ENCODE measurements at places on chromosomes 1 and 21.

DNA sequence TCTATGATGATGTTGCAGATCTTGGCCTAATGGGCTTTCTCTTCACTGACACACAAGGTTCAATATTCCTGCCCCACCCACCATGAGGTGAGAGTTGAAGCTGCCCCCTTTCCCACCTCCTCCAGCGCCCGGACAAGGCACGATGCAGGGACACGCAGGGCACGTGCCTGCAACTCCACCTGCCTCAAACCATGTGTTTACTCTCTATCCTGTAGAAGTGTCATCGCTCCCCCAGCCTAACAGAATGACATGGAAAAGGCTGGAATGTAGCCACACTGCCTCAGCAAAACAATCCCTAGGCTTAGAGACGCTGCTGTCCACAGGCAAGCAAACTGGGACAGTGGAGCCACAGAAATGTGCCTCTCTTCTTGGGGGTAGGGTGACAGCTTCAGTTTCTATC is 92.9 kb upstream of the SOD1 start:
- no peak for DNase-seq

GRCh38 chr1:86288586-86289147 is 107.5 kb downstream of the ODF2L start:
- no peak for DNase-seq

GRCh38 chr1:176579087-176579486 is 116.1 kb downstream of the PAPPA2 start:
- no peak for DNase-seq

- peak; percentile 61 for DNase-seq
Observed at GRCh38 chr1:9413071-9413876, 120.6 kb downstream of the SPSB1 start.

GRCh38 chr1:42317308-42317707 is 17.7 kb downstream of the FOXJ3 start:
- no peak for DNase-seq

GRCh38 chr1:180632326-180633056 is 669 bp downstream of the XPR1 start:
- DNase-seq, result peak; percentile 60

- DNase-seq, result no peak
Observed at GRCh38 chr1:6462412-6463119, 3.4 kb downstream of the TNFRSF25 start.

DNA sequence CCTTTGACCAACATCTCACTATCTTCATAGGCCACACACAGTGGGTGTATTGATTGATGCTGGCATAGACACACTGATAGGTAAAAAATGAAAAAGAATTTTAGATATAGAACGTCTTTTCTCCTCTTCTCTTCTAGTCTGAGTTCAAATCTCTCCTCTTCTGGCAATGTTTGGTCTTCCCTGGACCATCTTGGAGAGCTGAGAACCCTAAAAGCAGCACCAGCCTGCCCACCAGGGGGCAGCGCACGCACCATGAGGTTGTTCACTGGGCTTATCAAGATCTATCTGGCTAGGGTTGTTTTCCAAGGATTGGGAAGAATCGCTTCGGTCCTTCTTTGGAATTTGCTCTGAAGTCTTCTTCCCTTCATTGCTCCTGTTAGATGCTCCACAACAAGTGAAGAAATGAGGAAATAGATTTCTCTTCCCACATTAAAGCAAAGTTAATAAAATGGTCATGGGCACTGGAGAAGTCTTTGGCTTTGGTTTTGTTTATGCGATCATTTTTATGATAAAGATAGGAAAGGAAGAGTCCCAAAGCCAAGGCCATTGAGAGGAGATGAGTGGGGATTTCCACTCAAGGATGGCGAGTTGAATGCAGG is 104.0 kb upstream of the OLIG2 start:
- peak; percentile 50 for DNase-seq

DNA sequence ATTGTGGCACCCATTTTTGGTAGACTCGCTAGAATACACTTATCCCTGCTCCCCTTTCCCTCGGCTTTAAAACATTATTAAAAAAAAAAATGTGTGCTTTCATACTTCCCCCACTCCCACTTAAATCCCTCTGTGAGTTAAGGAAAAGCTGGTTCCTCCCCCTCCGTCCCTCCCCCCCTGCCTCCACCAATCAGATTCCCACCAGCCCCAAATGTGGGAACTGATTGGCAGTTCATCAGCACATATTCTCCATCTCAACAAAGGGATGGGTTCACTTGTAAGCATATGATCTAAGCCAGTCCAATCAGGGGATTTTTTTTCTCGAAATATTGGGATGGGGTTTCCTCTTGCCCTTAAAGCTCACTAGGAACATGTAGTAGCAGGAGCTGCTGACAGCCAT is 10.8 kb upstream of the FYB2 start:
- no peak for DNase-seq

DNA sequence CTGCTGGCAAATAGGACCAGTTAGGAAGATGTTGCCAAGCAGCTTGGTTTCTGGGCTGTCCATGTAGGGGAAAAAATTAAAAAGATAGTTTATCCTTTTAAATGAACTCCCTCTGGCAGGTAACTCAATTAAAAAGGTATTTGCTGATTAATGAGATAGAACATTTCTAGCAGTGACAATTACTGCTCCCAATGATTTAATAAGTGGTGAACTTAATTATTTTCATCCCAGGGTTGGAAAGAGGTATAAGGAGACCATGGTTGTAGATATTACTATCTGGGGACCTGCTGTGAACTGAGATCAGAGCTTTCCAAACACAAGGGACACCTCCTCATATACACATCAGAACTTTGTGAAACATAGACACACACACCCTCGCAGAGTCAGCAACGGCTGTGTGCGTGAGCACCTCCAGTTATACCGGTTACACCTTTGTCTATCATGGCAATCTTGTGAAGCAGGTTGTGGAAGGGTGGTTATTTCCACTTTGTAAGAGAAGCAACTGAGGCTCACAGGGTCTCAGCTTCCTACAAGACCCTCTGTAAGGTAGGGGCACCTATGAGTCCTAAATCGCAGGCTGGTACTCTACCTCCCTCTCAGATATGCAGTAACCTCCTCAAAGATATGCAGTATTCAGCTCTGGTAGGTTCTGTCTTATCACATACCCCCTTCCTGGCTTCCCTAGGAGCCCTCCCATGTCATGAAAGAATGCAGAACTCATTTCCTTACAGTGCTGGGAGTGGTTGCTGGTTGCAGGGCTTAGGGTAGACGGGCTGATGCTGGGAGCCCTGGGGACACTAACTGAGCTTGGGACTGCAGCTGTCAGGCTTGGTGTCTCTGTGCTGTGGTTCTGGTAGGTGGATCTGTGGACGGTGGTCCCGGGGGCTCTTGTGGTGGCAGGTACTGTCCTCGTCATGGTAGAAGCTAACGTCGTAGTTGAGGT is 18.5 kb upstream of the MAGOH start:
- DNase-seq, result no peak

GRCh38 chr1:93908394-93909145 is 660 bp downstream of the GCLM start:
- peak; percentile 40 for DNase-seq

DNA sequence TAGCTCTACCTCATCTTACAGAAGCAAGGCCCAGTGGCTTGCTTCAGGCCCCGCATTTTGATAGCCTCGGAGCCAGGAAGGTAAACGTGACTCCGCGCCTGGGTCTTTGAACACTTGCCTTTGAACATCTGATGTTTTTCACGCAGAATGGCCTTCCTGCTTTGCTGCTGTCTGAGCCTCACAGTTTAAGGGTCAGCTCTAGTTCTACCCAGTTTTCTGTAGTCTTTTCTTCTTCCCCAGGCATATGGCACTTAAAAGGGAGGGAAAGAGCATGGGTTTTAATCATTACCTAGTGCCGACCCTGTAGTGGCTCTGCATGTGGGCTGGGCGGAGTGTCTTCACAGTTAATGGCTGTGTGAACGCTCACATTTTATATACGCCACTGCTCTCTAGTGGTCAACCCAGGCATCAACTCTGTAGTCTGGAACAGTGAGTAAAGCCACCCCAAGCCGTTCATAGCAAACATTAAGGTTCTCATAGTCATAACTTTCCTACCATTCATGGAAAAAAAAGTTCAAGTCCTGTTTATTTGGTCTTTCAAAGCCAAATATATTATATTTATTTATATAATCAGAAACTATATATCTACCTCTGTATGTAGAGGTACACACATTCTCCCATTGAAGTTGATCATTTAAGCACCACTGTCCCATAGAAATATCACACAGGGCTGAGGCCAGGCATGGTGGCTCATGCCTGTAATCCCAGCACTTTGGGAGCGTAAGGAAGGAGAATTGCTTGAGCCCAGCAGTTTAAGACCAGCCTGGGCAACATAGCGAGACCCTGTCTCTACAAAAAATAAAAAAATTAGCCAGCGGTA is 78.1 kb downstream of the IER5 start:
- DNase-seq, result peak; percentile 56

- DNase-seq, result peak; percentile 66
Observed at GRCh38 chr1:155989242-155990004, 11.1 kb upstream of the ARHGEF2 start.

- no peak for DNase-seq
Observed at GRCh38 chr1:24932725-24933294, 2.7 kb upstream of the RUNX3 start.

DNA sequence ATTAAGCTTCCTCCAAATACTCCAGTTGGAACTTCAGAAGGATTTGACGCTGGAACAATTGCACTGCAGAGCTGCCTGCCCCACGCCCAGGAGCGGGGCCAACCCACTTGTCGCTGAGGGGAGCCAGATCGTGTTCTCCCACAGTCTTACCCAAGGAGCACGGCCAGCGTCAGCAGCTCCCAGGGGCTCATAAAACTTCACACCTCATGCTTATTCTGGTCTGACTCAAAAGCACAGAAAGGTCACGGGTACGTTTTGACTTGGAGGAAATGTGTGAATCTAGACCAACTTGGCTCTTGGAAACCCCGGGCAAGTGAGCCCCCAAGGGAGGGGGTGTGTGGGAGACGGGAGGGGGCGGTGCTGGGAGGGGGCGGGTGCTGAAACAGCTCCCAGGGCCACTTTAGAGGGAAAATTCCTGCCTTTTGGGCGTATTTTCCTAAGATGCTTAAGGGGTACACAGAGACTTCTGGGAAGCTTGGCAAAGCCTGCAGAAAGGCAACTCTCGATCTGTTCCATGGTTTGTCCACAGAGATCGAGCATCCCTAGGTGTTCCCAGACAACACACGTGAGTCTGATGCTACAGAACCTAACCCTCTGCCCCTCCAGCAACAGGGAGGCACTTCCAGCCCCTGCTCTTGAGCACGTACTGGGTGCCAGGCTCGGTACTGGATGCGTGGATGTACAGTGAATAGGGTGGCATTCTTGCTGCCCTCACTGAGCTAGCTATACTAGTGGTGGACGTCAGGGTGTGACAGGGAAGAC is 98.9 kb downstream of the DHRS3 start:
- DNase-seq, result peak; percentile 26

DNA sequence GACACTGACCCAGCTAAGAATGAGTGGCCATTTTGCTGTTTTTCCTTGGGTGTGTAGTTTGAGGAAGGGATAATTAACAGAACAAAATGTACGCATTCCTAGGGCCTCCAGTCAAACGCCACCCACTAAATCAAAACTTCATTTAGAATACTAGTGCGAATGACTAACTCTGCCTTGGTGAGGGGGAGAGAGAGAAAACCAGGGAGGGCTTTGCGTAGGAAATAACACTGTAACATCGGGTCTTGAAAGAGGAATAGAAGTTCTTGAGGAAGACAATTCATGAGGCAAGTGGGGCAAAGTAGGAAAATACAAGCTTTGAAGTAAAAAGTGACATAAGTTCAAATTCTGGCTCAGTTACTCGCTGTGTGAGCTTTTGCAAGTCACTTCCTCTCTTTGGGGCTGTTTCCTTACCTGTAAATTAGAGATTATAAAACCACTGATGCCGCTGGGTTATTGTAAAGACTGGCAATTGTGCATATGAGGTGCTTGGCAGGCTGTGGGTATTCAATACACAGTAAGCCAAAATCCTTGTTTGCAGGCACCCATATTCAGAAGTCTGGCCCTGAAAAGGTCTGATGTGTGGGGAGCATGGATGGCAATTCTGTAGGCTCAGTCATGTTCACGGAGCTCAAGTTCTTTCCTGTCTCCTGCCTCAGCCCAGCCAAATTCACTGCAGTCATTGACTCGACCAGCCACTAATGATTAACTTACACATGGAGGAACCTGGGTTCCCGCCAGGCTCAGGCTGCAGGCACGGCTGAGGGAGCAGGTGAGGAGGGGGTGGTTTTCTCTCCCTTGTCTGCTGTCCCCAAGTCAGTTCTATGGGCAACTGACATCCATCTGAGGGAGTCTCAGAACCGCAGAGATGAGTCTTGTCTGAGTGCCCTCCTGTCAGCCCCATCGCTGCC is 140.3 kb upstream of the CSF3R start:
- no peak for DNase-seq

DNA sequence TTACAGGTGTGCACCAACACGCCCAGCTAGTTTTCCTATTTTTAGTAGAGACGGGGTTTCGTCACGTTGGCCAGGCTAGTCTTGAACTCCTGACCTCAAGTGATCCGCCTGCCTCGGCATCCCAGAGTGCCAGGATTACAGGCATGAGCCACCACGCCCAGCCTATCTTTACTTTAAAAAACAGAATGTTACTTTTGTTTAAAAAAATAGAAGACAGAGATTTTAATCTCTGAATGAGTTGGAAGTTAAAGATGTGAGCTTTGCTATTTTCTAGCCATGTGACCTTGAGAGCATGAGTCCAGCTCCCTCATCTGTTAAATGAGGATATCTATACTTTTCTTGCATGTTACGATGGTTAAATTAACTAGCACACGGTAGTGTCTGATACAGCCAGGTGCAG is 3.9 kb upstream of the PUM1 start:
- no peak for DNase-seq

DNA sequence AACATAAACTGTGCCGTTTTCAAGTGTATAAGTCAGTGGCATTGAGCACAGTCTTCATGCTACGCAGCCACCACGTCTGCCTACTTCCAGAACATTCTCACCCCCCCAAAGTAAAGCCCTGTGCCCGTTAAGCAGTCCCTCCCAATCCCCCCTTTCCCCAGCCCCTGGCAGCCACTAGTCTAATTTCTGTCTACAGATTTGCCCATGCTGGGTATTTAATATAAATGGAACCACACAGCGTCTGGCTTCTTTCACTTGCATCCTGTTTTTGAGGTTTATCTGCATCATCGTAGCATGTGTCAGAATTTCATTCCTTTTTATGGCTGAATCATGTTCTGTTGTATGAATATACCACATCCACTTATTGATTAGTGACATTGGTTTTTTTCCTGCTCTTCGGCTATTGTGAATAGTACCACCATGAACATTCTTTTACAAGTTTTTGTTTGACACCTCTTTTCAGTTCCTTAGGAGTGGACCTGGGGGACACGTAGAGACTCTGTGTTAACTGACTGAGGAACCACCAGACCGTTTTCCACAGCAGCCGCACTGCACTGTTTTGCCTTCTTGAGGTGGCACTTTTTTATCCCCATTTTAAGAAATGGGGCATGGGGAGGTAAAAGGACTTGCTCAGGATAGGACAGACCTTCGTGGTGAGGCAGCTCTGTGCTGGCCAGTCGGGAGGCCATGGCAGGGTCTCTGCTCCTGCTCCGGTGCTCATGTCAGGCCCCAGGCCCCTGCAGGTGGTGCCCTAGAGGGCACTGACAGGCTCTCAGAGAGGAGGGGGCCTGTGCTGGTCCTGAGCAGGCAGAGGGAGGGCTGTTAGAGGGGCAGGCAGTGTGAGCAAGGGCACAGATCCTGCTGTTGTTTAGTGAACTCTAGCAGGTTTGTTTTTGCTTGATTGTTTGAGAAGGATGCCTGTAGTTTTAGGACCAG is 123.8 kb downstream of the PCBP3 start:
- no peak for DNase-seq

Measured in stimulated activated CD4-positive, alpha-beta T cell treated with anti-CD3 and anti-CD28 coated beads, Interleukin-12 subunit alpha, Interleukin-12 subunit beta, amount 100 ng/mL, for 4 hours (primary cell).